ENCODE measurements at places on chromosomes 7 and 10.

DNA sequence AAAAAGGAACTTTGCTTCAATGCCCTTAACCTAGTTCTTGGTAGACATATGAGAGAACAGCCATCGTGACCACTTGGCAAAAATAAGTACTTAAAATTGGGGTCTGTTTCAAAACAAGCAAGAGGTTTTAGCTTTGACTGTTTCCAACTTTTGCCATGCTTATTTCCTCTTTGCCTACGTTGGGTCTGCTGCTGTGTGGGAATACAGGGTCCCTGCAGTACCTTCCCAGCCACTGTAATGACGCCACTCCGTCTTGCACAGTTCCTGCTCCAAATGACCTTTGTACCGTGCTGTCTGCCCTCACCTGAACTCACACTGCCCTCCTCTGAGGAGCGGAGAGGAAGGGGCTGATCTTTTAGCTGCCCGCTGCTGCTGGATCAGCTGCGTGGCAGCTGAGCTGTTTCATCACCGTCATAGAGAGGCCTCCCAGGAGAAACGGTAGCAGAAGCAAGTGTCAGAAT is 133.1 kb downstream of the MAPK8 start:
- DNase-seq = no peak

DNA sequence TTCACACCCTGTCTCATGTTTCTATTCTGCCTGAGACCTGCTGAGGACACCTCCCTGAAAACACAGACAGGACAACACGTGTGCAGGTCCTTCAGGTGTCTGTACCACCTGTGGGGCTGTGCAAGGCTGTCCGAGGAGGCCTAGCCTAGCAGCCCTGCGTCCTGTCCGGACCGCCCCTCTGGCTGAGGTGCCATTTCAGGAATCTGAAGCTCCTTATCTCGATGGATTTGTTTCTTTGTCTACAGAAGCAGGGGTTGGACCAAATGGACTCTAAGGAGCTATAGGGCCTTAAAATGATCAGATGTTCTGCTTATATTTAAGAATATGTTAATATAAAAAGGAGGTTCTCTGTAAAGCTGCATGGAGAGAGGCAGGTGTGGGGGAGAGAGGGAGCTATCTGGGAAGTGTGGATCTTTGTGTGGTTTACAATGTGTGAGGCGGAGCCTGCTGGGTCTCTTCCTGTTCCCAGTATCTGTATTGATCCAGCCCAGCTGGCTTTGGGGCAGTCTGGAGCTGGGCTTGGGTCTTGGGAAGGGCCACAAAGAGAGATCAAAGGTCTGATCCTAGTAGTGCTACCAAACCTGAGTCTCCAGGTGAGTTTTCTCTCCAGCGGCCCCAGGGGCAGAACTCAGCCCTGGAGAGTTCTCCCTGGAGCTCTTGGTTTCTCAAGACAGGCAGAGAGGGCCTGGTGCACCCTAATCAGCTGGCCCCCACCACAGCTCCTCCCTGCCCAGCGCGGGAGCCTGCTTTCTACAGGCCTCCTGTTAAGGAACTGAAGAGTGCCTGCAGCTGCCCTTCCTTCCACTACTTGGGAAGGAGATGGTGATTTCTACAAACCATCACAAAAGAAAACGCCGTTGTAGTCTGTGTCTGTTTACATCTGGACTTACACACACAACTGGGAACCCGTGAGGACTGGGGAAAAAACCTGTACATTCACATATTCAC is 3.4 kb upstream of the MNX1 start:
- DNase-seq = no peak

- DNase-seq = no peak
Observed at GRCh38 chr7:96973986-96974385, 31.4 kb upstream of the DLX6 start.

GRCh38 chr10:26503911-26504310 is 65.8 kb downstream of the APBB1IP start:
- DNase-seq = peak; percentile 13

- no peak for DNase-seq
Observed at GRCh38 chr7:126026421-126027088, 1096.9 kb upstream of the POT1 start.

- DNase-seq = no peak
Observed at GRCh38 chr7:87874066-87874465, 2.1 kb downstream of the SLC25A40 start.

DNA sequence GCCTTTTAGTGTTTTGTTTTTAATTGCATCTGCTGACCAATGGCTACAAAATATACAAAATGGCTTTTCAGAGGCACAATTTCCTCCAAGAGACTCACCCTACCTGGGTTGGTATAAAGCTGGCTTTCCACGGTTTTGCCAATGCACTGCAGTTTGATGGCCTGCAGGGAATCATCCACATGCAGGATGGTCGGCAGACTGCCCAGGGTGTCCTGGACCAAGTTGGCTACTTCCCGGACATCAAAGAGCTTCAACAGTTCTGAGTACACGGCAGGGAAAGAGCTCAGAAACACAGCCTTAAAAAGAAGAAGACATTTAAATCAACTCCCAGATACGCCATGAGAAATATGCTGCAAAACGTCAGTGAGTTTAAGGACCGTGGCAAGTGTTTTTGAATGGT is 301.0 kb upstream of the IMMP2L start:
- DNase-seq = no peak

DNA sequence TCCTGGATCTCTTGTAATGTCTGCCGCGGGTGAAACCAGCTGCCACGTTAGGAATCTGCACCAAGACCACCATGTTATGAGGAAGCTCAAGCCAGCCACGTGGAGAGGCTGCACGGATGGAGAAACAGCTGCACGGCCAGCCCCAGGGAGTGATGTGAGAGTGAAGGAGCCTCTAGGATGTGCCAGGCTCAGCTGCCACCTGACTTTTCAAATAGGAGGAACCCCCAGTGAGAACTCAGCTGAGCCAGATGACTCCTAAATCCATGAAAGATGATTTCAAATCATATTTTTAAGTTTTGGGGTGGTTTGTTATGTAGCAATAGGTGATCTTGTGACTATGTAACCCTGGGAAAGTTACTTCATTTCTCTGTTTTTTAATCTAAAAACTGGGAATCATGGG is 71.7 kb downstream of the PRKAG2 start:
- DNase-seq = no peak

DNA sequence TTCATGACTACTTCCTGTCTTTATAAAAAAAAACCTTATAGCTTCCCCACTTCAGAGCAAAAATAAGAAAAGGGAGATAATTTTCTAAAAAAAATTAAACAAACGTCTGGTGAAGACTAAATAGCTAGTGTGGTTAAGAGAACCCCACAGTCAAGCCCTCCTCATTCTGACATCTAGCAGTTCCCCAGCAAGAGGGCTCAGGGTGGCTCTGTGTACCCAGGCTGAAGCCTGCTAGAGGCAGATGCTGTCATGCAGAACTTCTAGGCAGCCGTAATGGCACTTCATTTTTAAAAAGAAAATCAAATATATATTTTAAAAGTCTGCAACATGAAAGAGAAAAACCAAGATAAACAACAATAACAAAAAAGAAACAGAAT is 223.1 kb upstream of the KLF14 start:
- peak; percentile 52 for DNase-seq

GRCh38 chr10:103168438-103168837 is 24.6 kb downstream of the NT5C2 start:
- DNase-seq = no peak

DNA sequence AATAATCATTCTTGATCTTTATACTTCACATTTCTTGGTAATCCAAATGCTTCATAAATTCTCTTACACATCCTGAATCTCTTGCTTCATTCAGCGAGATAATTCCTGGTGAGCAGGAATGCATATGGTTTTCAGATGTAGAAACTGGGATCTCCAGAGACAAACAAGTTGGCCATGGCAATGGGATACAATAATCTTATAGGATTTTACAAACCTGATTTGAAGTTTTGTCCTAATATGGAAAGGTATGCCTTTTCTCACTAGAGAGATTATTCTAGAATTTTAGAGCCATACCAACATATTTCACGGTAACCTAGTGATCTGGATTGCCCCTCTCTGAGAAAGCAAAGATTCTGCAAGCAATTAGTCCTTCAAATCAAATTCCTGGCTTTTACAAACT is 13.1 kb upstream of the TRDMT1 start:
- DNase-seq = no peak

GRCh38 chr10:22437620-22438588 is 92.6 kb downstream of the SPAG6 start:
- peak; percentile 45 for DNase-seq

GRCh38 chr7:82081644-82082224 is 311.9 kb upstream of the HGF start:
- no peak for DNase-seq

GRCh38 chr10:61721431-61721830 is 58.7 kb downstream of the CABCOCO1 start:
- no peak for DNase-seq

DNA sequence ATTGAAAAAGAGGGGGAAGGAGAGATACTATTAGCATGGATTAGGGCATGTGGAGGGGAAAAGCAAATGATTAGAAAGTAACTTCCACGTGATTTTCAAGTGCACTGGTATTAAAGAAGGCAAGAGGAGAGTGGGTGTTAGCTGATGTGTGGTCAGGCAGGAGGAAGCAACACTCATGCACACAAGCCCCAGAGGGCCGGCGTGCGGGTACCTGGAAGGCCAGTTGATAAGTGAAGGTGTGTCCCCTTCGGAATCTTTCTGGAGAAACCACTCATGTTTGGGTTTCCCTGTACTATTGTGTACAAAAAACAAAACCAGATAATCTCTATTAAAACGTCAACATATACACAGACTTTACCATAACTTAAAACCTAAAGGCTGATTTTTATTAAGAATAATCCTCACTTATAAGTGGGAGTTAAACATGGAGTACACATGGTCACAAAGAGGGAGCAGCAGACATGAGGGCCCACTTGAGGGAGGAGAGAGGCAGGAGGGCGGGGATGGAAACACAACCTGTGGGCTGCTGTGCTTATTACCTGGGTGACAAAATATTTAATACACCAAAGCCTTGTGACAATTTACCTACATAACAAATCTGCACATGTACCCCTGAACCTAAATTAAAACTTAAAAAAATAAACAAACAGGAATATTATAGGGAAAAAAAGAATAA is 98.9 kb downstream of the SVIL start:
- DNase-seq = no peak

GRCh38 chr7:44110719-44111635 is 6.8 kb downstream of the AEBP1 start:
- no peak for DNase-seq

GRCh38 chr10:49448924-49449323 is 53.0 kb upstream of the DRGX start:
- DNase-seq = no peak

DNA sequence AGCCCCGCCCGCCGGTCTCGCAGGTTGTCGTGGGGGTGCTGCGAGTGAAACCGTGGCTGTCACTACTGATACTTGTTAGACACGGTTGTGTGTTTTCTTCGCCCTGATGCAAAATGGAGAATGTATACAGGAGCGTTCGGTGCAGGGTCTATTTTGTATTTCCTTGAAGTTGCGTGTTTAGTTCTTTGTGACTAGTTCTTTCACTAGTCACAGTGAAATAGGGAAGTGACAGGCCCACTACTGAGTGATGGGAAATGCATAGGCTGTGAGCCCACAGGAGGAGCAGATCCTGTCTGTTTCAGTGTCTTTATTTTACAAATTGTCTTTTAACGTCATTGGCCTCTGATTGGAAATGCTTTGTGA is 675 bp downstream of the ABRAXAS2 start:
- DNase-seq = no peak
